ENCODE measurements at places on chromosomes 4 and X. TPM values are rescaled to one million over a fixed set of nuclear protein-coding genes. Genes with fewer than 3 reads are reported as not detected.

Gene NWD2
- not detected for total RNA-seq

Gene FABP2
- not detected for total RNA-seq

DNA sequence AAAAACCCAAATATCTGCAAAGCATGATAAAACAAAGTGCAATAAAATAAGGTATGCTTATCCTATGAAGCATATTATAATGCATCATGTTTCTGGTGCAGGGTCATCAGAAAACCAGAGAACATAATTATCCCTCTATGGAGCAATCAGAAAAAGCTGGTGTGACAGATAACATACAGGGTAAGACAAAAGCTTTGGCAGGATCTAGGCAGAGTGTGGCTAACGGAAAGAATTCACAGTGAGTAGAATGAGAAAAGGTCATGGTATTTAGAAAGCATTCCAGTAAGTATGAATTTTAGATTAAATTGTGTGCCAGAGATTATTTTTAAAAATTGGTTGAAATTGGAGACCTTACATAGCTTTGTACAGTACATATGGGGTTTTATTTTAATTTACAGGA lies 29.0 kb upstream of the UGT2B4 start:
- H3K36me3 ChIP-seq = no peaks in the 10 kb centered on the region
- no peaks in the 10 kb centered on the region for H3K4me1 ChIP-seq
- H3K27ac ChIP-seq = no peak overlapping the region
- DNase-seq = no peak
- no peaks in the 10 kb centered on the region for H3K27me3 ChIP-seq

DNA sequence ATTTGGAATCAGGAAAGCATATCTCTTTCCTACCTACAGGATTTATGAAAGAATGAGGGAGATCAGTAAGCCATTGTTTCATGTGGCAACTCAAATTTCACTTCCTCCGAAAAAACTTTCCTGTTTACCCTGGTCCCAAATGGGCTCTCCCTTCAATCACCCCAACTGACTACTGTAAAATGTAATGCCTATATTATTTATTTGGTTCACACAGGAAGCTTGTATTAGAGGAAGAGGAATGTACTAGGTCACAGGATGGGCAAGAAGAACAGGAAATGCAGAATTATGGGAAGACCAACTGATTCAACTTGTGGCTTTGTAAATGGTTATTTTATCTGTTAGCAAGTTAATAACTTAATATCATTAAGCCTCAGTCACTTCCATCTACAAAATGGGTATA lies 23.1 kb downstream of the COL4A6 start:
- H3K4me1 ChIP-seq = no peaks in the 10 kb centered on the region
- peaks cover 29% of the 10 kb centered on the region for H3K27me3 ChIP-seq
- no peak overlapping the region for H3K4me3 ChIP-seq
- no peaks in the 10 kb centered on the region for H3K36me3 ChIP-seq
- DNase-seq = no peak
- H3K27ac ChIP-seq = no peak overlapping the region
